ENCODE measurements at places on chromosomes 2 and 18.

- no peak for DNase-seq
Observed at GRCh38 chr18:57583297-57583835, 3.1 kb downstream of the FECH start.

DNA sequence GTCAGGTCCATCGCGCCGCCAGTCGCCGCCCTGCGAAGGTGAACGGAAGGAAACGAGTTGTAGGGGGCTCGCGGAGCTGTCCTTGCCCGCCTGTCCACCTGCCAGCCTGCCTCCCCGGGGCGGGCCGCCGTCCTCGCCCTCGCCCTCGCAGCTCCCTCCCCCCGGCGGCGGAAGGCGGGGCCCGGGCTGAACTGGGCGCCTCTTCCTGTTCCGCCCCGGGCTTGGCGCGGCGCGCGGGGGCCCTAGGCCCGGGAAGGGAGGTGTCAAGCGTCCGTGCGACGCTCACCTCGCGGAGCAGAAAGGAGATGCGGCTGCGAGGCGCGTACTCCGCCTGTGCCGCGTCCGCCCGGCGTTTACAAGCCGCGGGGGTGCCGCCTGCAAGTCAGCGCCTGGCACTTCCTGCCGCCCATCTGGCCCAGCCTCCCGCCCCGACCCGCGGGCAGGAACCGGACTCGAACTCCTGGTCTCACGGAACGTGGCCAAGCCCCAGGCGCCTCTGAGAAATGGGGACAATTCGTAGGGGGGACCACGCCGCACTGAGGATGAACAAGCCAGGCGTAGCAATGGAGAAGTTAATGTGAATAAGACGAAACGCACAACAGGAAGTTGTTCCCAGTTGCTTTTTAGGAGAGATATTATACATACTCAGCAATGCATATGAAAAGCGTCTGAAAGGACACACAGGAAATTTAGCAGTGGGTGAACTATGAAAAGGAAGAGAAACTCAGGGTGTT lies at the start of gene CNPPD1:
Gene CNPPD1, minus strand, starts transcription at position 108 of the 734 bp plus-strand sequence. Its CDS starts 97 bp downstream, at position 11.
- DNase-seq, result peak; percentile 63

GRCh38 chr2:104658904-104659591 lies 194.9 kb upstream of the POU3F3 start:
- no peak for DNase-seq

- DNase-seq, result no peak
Observed at GRCh38 chr18:1526991-1527390, 622.3 kb downstream of the ADCYAP1 start.

DNA sequence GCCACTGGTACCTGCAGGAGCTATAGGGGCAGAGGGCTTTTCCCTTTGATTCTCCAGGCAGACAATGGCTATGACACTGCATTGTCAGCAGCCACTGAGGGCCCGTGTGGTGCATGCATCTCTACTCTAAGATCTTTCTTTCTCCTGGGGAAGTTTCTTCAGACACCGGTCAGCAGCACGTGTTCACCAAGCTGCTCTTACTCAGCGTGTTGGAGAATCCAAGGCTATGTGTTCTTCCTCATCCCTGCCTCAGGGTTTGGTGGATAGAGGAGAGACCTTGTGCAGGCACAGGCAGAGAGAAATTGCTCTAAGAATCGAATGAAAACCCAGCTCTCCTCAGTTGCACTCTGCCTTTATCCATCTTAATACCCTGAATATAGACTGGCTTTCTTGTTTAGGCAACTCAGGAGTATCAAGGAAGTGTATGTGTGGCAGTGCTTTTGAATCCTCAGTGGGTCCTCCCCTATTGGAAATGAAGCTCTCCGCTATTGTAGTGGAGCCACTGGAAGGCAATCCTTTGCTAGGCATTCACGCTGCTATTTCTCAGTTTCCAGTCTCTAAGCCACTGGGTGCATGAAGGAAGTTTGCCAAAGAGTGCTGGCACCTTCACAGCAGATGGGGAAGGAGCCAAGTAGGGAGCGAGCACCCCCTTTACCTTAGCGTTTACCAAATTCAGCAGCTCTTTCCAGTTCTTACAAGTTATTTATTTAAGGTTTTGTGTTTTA lies 86.9 kb upstream of the EML6 start:
- no peak for DNase-seq

GRCh38 chr2:237209885-237210284 lies 124.2 kb downstream of the COPS8 start:
- DNase-seq, result no peak

DNA sequence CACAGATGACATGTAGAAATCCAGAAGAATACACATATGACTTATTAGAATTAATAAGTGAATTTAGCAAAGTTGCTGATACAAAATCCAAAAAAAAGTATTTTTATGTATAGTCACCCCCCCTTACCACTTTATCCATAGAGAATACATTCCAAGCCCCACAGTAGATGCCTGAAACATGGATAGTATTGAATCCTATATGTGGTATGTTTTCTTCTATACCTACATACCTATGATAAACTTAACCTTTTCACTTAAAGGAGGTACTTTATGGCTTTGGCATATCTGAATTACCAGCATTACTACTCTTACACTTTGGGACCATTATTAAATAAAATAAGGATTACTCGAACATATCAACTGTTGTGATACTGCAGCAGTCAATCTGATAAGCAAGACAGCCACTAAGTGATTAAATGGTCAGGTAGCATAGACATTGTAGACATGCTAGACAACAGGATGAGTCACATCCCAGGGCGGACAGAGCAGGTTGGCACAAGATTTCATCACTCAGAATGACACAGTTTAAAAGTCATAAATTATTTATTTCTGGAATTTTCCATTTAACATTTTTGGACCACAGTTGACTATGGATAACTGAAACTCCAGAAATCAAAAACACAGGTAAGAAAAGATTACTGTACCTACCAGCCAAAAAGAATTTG lies 208.2 kb upstream of the CHAC2 start:
- DNase-seq, result no peak

DNA sequence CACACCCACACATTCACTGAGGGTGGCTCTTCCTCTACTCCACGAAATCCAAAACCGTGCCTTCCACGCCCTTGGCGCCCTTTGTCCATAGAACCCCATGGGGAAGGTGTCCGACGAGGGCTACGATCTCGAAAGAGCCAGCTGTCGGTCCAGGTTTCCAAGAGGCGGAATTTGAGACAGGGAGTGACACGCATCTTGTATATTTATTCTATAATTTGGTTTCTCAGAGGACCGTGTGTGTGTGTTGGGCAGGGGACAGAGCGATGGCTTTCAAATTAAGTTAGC lies 726 bp downstream of the C2orf69 start:
- no peak for DNase-seq

GRCh38 chr2:239042046-239042445 lies 194.2 kb downstream of the TWIST2 start:
- DNase-seq, result no peak

DNA sequence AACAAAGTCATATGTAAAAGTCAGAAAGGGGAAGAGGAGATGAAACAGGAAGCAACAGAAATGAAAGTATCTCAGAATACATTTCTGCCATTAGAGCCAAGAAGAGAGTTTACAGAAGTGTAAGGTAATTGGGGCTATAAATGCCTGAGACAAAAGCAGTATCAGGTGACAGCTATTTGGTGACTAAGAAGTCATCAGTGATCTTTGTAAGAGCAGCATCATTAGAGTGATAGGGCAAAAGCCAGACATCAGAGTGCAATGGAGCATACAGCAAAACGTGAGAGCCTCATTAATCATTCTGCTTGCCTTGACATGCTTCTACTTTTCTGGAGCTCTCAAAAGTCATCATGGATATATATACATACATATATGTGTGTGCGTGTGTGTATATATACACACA lies 804.7 kb upstream of the PIK3C3 start:
- DNase-seq, result no peak

- DNase-seq, result no peak
Observed at GRCh38 chr2:235518322-235519090, 24.7 kb downstream of the AGAP1 start.

- DNase-seq, result no peak
Observed at GRCh38 chr2:44730593-44730992, 210.9 kb upstream of the SIX3 start.

GRCh38 chr18:11121443-11121849 lies 27.9 kb downstream of the PIEZO2 start:
- DNase-seq, result no peak

GRCh38 chr2:101806701-101807100 lies 109.2 kb downstream of the MAP4K4 start:
- DNase-seq, result no peak

DNA sequence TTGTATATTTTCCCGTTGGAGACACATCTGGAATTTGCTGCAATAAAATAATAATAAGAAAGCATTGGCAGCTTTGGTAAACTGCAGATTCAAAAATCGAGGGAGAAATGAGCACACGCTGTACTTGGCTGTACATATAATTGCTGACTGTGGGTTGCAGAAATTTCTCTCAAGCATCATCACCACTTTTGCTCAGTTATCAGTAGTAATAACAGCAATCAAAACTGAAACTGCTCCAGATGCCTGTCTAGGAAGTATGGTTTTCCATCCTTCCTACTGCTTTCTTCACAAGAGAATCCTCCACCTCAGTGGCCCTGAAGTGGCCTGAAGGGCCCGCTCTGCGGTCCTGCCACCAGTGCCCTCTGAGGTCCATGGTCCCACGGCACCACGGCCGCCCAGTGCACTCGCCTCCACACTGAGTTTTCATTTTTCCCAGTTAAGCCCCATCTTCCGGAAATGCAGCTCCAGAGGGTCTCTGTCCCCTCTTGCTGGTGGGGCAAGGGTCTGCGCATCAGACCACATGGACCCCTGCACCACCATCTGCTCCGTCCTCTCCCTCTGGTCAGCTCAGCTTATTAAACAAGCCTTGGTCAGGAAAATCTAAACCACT lies 3.9 kb downstream of the DUSP28 start:
- DNase-seq, result no peak

DNA sequence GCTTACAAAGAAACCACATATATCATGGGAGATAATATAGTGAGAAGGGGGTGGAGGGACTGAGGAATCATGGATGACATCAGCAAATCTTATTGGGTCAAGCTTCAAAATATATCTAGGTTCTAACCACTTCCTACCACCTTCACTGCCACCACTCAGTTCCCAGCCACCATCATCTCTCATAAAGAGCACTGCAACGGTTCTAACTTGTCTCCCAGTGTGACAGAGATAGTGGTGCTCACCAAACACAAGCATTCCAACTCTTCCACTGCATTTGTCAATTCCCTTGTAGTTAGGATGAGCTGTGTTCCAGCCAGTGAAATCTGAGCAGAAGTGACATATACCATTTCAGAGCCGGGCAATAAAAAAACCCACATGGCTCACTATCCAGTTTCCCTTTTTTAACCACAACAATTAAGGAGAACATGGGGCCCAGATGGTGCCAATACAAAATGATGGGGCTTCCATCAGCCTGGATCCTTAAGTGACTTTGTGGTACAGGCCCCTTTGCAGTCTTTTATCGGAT lies 318.1 kb downstream of the NBAS start:
- DNase-seq, result peak; percentile 6

- DNase-seq, result no peak
Observed at GRCh38 chr18:45166836-45167551, 448.3 kb upstream of the SLC14A2 start.

GRCh38 chr2:100894105-100894795 lies 74.3 kb downstream of the NPAS2 start:
- DNase-seq, result no peak

DNA sequence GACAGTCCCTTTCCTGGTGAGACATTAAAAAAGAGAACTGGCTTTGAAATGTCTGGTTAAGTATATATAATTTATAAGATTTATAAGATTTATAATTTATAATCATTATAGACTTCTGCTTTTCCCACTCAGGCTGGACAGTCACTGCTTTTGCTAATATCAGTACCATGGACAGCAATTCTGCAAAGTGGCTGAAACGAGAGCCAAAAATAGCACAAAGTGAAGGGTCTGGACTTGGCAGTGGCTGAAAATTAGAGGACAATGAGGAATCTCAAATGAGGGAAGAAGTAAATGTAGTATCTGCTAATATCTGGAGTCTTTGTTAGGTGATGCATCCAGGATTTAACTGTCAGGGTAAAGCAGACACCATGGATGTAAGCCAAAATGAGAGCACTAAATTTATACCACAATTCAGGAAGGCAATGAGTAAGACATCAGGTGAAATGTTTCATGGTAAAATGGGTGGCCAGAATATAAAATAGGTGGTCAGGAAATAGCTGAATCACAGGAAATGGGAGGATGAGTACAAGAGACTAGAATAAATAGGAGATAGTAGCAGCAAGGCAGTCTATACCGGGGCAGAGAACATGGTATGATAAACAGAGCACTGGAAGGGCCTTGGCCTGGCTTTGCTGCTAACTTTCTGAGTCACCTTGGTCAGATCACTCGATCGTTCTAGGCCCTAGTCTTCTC lies 39.6 kb upstream of the BOD1L2 start:
- DNase-seq, result no peak

GRCh38 chr2:60051991-60052390 lies 501.5 kb downstream of the BCL11A start:
- DNase-seq, result no peak

- no peak for DNase-seq
Observed at GRCh38 chr18:76167410-76167809, 327.6 kb downstream of the ZNF516 start.

DNA sequence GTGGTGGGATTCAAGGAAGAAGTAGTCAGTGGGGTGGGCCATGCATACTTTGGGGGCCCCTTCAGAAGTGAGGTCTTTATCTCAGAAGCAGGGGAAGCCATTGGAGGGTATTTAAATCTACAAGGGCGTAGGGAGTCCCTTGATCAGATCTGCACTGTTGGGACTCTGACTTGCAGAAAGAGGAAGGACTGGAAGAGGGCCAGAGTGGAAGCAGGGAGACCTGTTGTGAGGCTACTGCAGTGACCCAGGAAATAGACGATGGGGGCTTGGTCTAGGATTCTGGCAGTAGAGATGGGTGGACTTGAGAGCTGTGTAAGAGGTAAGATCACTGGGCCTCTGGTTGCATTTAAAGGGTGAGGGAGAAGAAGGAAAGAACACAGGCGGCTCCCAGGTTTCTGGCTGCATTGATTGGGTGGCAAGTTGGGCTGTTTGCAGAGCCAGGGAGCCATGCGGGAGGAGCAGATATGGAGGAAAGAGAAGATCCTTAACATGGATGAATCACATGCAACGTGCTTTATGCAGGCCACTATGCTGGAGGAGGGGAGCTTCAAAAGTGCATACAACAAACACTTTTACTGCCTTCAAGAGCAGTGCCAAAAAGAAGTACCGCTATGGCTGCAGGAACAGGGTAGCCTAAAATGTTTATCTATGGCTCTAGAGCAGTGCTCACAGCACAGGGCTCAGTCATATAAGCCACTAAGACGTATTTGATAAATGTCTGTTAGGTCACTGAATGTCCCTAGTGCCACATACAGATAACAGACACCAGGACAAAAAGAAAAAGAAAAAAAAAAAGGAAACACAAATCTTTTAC lies 2.3 kb downstream of the SFXN5 start:
- no peak for DNase-seq

DNA sequence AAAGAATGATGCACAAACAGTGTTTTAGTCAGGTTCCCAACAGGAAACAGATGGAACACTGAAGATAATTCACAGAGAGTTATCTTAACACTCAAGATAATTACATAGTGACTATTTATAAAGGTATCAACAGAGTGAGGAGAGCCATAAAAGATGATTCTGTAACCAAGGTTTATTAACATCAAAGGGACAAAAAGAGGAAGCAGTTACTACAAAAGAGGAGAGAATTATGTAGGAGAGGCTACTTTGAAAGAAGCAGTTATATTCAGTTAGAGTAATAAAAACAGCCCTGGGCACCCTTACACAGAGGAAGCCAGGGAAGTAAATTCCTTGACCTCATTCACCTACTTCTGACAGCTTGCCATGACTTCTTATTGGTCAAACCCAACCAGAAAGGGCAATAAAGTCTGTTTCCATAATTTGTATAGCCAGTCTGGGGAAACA lies 326.5 kb upstream of the SLC39A10 start:
- no peak for DNase-seq

- no peak for DNase-seq
Observed at GRCh38 chr18:76335859-76336640, 159.0 kb downstream of the ZNF516 start.
